ENCODE measurements at places on chromosomes 7 and 10. TPM values are rescaled to one million over a fixed set of nuclear protein-coding genes. Genes with fewer than 3 reads are reported as not detected.

DNA sequence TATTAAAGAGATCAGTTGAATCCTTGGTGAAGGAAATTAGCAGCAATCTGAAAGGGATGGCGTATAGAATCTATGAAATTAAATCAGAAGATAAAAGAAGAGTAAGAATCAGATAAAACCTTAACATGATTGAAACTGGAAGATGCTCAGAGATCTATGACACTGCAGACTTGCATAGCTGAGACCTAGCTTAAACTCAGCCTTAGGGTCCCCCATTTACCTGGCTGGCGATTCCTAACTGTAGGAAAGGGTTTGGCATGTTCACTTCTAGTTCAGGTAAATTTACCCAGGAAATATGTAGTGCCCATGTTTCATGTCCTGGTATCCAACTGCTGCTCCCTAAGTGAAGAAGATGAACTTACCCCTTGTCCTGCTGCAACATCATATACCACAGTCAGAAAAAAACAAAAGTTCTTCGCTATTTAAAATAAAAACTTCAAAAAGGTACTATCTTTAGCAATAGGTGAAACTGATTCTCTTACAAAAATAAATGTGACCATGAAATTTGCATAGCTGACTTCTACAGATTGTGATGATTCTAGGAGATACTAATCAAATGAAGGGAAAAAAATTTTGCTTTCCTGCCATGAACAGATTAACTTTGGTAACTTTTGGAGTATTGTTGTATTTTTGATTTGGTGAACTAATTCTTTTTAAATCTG, 47.8 kb upstream of the TMEM243 start:
- no peak for DNase-seq

GRCh38 chr10:10552948-10553347, 464.7 kb upstream of the CELF2 start:
- DNase-seq: no peak

GRCh38 chr7:37674531-37674930, 9.0 kb upstream of the GPR141 start:
- no peak for DNase-seq

GRCh38 chr7:142439739-142440138, 181.9 kb upstream of the PRSS58 start:
- no peak for DNase-seq

GRCh38 chr10:43649185-43649523, 473 bp upstream of the ZNF32 start:
- no peak for DNase-seq

DNA sequence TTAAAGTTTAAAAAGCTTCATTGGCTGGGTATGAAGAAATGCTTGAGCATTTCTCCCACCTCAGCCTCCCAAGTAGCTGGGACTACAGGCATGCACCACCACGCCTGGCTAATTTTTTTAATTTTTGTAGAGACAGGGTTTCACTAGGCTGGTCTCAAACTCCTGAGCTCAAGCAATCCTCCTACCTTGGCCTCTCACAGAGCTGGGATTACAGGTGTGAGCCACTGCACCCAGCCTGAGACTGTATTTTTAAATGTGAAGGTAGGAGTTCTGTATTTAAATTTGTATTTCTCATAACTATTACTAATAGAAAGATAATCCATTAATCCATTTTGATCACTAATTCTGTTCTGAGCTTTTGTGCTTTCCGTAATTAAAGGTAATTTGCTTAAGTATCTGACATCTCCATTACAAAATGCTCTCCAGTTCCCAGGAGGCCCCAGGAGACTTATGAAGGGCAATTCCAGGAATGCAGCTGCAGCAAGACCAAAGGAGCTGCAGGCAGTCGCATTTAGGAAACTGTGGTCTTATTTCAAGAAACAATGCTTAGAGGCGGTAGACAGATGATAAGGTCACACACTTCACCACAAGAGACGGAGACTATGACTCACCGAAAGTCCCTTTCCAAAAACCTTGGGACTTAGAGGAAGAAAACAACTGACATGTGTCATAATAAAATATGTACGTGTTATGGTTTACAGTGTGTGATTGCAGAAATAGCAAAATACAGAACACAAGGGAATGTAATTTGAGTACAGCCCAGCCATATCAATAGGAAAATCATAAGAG, 23.3 kb downstream of the YAE1 start:
- DNase-seq: peak; percentile 46

DNA sequence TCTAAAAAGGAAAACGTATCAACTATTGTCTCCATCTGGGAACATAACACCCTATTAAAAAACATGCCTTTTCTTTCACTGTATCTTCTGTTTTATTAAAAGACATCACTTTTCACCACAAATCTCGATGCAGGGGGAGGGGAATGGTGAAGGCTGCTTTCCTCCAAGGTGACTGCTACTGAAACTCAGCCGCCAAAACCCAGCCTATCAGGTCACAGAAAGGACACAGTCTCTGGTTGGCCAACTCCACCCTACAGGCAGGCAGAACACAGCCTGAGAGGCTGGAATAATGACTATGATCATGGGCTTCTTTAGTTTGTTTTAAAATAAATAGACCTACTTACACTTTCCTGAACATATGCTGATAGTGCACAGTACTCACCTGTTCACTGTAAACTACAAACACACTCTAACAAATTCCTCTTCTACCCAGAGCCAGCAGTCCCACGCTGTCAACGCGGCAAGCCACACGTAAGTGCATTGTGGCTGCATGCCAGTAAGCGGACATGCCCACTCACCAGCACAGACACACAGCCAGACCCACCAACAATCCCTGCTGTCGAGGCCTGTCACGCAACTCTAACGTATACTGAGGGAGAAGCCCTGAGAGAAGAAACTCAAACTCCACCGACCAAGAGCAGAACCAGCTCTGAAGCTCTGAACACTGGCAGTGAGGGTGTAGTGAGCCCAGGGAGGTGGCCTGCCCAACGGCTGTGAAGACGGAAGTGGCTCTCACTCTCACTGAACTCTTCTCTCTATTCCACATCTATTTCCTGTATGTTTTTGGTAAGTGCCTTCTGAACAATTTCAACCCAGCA, 41.8 kb downstream of the NCAPG2 start:
- no peak for DNase-seq

- DNase-seq: no peak
Observed at GRCh38 chr7:143407287-143408251, 1.1 kb downstream of the EPHA1 start.

GRCh38 chr7:21092766-21093702, 306.3 kb upstream of the SP8 start:
- no peak for DNase-seq

GRCh38 chr10:25639646-25640045, 294.4 kb upstream of the MYO3A start:
- DNase-seq: no peak

The LIPF gene
- total RNA-seq: 5.5 TPM

The CPN1 gene
- not detected for total RNA-seq

The LRRC18 gene
- total RNA-seq: 0.48 TPM

The C10orf105 gene
- total RNA-seq: 0.48 TPM
